ENCODE measurements at places on chromosomes 2 and 18.

DNA sequence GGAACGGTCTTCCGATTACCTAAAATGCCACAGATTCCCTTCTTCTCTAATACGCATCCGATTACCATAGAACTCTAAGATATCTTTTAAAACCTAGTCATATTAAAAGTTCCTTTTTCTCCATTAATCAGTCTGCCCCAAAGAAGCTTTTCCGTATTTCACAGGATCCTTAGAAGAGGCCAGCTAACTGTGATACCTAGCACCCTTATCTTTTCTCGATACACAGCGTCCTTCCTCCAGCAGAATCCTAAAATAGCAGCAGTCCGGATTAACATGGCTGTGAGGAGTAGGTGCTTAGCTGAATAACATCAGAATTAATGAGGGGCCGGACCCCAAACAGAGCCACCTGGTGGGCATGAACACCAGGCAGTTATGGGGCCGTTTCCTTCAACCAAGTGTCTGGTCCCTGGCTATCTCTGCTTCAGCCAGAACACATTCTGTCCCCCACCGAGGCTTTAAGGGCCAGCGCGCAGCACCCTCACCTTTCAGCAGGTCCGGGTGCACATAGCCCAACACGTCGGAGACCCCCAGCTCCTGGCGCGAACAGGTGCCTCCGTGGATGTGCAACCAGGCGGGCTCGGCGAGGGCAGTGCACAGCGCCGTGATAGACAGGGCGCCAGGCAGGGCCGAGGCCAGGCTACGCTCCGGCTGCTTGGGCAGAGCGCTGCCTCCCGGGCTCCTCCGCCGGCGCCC lies 995 bp downstream of the TMEM127 start:
- DNase-seq: no peak

GRCh38 chr2:44543773-44544725 lies 182.3 kb downstream of the CAMKMT start:
- no peak for DNase-seq

GRCh38 chr18:48975120-48975816 lies 24.5 kb upstream of the SMAD7 start:
- no peak for DNase-seq

- no peak for DNase-seq
These were observed 60.5 kb downstream of the CDH7 start for GRCh38 chr18:65811307-65811706.

DNA sequence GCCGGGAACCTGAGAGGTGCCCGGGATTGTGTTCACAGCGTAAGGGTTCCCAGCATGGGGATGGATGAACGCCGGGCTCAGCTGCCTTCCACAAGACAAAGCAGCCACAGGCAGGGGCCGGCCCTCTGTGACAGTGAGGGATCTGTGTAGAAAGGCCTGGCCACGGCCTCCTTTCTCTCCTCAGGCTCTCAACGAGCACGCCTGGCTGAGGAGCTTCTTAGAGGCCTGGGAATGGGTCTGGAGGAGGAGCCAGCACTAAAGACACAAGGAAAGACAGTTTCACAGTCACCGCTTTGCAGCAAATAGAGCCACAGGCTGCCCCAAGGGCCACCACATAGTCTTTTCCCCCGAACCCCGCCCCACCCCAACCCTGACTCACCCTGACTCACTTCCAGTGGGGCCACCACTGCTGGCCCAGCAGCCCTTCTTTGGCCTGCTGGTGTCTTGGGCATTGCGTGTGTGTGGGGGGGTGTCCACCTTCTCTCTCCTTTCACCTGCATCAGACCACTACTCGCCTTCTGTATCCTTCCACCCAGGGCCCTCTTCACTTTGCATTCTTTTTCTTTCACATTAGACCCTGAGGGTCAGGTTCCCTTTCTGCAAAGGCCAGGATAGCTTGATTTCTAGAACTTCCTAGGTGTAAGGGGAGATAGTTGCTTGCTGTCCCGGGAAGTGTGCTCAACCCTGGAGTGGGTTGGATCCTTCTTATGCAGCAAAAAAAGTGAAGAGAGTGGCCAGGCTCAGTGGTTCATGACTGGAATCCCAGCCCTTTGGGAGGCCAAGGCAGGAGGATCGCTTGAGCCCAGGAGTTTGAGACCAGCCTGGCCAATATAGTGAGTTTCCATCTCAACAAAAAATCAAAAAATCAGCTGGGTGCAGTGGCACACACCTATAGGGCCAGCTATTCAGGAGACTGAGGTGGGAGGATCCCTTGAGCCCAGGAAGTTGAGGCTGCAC lies 19.3 kb upstream of the HPCAL1 start:
- DNase-seq: no peak

- no peak for DNase-seq
These were observed 27.1 kb upstream of the CREB1 start for GRCh38 chr2:207502577-207503198.

DNA sequence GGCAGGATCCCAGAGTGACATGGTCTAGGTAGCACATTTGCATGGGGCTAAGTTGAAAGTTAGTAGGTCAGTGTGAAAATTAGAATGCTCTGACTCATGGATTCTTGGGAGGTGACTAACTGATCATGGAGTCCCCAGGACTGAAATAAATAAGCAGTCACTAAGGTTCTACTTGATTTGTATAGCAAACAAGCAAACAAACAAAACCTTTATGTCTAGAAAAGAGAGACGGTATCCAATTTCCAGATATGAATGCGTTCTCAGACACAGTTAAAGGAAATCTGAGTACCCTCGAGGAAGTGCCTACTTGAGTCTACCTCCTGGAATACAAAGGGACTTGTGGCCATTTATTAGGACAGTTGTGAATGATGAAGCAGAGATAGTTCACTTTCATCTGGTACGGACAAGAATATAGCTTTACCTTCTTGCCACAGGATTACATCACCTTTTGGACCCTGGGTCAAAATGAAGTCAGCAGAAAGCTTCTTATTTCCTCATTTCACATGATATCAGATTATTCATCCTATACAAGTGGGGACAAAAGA lies 54.3 kb upstream of the AGPS start:
- no peak for DNase-seq

GRCh38 chr18:63321291-63321690 lies 1.7 kb upstream of the BCL2 start:
- no peak for DNase-seq

DNA sequence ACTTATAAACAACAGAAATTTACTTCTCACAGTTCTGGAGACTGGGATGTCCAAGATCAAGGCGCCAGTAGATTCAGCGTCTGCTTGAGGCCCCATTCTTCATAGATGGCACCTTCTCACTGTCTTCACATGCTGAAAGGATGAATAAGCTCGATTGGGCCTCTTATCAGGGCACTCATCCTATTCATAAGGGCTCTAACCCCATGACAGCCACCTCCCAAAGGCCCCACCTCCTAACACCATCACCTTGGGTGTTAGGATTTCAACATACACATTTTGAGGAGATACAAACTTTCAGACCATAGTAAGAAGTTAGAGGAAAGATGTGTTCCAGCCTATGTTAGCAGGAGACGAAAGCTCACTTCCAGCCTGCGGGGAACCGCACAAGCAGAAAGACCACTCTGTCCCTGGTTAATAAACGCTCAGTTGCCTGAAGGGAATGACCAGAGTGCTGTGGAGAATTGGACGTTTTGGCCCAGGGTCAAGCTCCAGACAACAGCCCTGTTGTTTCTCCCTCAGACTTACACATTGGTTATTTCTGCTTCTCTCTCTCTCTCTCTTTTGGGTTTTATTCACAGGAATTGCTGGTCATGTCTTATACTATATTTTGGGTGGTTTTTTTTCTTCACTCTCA lies 90.3 kb downstream of the MAPRE2 start:
- no peak for DNase-seq

DNA sequence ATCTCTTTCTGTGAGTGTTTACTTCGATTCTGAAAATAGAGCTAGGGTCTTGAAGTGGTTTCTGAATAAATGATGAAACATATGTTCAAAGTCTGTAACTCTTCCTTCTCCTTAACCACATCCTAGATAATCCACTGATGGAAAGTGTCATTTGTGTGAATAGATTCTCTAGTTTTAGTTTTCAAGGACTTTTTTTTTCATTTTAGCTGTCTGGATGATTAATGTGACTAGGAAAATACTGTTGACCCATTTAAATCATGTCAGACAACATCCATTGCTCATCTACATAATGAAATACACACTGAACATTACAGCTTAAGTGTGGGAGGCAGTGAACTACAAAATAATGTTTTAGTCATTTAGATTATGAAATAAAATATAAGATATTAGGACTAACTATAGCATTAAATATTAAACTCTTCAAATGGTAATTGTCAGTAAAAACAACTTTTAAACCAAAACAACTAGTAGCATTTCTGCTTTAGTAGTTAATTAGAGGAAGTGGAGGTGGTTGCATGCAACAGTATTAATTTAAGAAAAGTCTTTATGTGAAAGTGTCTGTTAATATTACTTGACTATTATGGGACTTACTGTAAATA lies 39.1 kb upstream of the DLX1 start:
- DNase-seq: no peak

- DNase-seq: no peak
These were observed 5.4 kb downstream of the SNORC start for GRCh38 chr2:232875256-232876121.

- DNase-seq: no peak
These were observed 125.3 kb downstream of the ZFP36L2 start for GRCh38 chr2:43100883-43101662.

DNA sequence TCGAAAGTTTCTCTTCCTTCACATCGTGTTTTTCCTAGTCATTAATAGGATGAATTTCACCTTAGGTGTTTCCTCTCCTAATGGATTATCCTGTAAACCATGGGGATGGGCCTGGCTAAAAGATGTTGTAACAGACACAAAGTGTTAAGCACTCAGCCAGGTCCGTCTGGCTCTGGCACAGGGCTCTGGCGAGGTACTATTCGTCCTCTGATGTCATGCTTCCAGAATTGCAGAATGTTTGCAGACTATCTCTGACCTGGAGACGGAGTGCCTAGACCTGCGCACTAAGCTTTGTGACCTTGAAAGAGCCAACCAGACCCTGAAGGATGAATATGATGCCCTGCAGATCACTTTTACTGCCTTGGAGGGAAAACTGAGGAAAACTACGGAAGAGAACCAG lies 13.2 kb downstream of the ATG16L1 start:
- DNase-seq: no peak

DNA sequence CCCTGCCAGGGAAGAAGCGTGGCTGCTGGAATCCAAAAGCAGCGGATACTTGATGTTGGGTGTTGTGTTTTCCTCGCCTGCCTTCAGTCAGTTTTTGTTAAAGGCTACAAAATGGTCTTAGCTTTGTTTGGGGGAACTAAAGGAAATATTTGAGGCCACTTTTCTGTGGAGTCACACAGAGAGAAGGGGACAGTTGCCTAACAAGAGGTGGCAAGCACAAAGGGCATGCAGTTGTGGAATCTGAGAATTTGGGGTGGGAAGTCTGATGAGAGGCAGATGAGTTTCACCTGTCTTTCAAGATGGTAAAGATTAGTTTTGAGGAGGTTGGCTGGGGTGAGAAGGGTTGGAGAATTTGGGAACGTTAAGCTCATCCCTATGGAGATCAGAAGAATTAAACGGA lies 2.9 kb downstream of the MALT1 start:
- DNase-seq: no peak

- DNase-seq: no peak
These were observed 270.0 kb upstream of the PXDN start for GRCh38 chr2:2014251-2014771.

GRCh38 chr2:102069311-102069974 lies 73.1 kb upstream of the IL1R1 start:
- no peak for DNase-seq

- DNase-seq: peak; percentile 68
These were observed at the start of gene WNT10A for GRCh38 chr2:218880102-218880858. TSS of gene WNT10A (plus strand) at chr2:218880852. CDS start at chr2:218880996, 144 bp downstream.

DNA sequence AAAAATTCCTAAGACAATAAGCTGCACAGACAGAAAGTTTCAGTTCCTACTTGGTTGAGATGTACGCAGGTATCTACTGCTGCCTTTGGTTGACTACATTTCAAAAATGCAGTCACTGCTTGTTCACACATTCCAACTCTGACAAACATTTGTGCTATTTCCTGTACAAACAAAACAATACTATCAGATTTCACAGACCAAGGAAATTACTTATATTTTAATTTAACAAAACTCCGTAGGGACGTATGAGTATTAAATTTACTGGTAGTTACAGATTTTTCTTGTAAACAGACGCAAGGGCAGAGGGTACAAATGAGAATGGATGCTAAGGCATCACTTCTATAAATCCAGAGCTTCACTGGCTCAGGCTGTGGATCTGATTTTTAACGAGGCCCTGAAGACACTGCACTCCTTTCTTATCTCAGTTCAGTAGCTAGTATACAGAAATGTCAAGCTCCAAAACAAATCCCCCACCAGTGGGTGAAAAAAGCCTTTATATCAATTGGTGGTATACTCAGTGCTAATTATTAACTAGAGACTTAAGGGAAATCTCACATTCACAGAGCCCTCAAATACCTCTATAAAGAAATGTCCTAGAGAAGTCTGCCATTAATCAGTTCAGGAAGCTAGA lies 31.7 kb upstream of the TTC32 start:
- DNase-seq: no peak

- DNase-seq: no peak
These were observed 15.4 kb downstream of the PPM1B start for GRCh38 chr2:44184106-44184505.

DNA sequence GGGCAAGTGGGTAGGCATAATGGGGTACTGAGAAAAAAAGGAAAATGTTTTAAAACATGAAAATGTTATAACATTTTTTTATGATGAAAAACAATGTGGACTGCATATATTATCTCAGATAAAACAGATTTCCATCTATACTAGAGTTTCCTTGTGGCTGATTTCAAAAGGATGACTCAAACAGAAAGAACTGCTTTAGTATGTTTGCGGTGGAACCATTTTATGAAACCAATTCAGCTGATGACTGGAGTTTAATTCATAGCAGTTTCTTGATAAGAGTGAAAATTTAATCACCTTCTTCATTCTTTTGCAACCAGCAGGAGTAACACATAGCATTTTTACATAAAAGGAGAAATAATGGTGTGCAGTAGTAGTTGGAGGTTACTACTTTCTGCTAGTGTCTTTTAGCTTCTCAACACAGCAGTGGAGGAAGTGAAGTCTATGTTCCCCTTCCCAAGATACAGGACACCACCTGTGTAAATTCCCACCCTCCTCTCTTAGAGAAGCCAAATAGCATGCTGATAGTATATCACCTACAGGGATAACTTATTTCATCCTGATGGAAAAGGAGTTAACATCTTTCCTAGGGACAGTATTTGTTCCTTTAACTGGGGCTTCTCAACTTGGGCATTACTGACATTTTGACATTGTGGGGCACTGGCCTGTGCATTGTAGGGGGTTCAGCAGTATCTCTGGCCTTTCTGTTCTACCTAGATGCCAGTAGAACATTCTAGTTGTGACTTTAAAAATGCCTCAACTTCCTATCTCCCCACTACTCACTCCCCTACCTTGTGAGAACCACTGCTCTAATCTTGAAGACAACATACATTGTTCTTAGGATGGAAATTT lies 29.9 kb downstream of the PELI1 start:
- DNase-seq: no peak

Data from stimulated activated CD8-positive, alpha-beta memory T cell treated with anti-CD3 and anti-CD28 coated beads, Interleukin-4, amount 100 ng/mL, for 4 hours (primary cell).